ENCODE measurements at places on chromosomes 12 and 14.

- no peak for DNase-seq
These were observed 35.8 kb downstream of the SUSD6 start for GRCh38 chr14:69647213-69647612.

DNA sequence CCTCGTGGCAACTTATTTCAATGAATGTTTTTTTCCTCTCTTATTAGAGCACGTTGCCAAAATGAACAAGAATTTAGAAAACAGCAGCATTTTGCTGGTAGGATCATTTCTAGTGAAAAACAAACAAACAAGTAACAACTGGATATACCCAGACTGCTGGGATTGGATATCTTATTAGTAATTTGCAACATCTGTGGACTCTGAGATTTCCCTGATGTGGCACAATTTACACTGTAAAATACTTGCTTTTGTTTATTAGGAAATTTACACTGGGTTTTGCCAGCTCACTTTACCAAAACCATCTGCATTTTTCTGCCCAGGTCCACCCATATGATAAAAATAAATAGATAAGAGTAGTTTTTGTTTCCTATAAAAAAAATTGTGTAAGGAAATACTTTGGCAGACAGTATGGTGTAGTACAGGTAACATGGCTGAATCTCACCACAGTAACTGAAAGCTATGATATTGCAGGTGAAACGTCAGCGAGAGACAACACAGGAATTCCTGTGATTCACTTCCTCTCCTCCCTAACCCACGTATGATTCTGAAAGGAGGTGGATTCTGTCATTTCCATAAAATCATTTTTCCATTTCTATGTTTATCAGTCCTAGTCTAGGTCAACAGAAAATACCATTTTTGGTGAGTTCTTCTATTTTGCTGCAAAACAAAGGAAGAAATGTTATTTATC, 176.2 kb upstream of the NOVA1 start:
- no peak for DNase-seq

- no peak for DNase-seq
These were observed 173.3 kb upstream of the PARP11 start for GRCh38 chr12:4046495-4046840.

DNA sequence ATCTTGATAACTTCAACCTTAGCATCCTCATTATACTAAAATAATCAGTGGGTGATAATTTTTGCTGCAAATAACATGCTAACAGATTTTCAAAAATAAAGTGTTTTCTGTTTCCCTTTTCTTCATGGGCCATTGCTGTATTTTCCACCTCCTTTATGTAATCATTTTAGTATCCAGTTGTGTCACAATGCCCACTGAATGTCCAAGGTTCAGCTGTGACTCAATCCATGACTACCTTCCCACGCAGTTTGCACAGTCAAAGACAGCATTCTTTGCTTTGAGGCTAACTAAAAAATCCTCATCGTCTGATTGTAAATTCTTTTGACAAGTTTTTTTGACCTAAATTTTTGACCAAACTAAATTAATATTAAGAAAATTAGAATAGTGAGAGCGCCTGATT, 474.1 kb downstream of the FLRT2 start:
- no peak for DNase-seq

Measured in CD4-positive, alpha-beta memory T cell (primary cell).